ENCODE measurements at places on chromosomes 7 and 10.

DNA sequence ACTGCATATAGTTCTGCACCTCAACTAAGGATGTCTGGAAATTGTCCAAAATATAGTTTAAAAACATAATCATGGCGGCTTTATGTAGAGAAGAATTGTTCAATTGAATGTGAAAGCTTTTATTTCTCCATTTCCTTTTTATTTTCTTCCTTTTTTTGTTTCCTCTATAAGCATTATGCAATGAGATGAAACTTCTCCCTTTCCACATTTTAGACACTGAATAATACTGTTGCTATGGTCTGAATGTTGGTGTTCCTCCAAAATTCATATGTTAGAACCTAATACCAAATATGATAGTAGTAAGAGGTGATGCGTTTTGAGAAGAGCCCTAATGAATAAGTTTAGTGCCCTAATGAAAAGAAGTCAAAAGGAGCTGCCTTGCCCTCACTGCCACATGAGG is 175.0 kb downstream of the RNLS start:
- no peak for DNase-seq

GRCh38 chr7:135316648-135317313 is 83.1 kb downstream of the STRA8 start:
- no peak for DNase-seq

DNA sequence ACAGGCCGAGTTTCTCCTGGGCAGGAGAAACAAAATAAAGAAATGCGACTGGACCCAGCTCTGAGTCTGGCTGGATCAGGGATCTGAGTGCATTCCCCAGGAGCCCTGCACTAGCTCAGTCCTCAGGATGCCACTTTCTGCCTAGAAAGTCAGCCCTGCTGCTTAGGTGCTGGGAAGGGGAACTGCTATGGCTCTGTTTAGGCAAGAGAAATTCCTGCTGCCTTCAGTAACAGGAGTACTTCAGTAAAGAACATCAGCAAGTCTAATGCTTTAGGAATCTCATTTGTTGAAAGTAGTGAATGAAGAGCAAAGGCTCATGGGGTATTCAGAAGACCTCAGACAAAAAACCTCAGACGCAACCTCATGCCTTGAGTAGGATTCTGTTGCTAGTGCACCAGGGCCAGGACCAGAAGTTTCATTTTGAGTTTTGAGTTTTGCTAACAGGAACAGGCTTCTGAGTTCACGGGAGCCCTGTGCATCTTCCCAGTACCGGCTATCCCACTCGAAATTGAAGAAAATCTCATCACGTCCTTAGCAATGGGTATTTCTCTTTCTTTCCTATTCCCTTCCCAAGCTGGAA is 170.8 kb upstream of the CDCA7L start:
- DNase-seq, result no peak

DNA sequence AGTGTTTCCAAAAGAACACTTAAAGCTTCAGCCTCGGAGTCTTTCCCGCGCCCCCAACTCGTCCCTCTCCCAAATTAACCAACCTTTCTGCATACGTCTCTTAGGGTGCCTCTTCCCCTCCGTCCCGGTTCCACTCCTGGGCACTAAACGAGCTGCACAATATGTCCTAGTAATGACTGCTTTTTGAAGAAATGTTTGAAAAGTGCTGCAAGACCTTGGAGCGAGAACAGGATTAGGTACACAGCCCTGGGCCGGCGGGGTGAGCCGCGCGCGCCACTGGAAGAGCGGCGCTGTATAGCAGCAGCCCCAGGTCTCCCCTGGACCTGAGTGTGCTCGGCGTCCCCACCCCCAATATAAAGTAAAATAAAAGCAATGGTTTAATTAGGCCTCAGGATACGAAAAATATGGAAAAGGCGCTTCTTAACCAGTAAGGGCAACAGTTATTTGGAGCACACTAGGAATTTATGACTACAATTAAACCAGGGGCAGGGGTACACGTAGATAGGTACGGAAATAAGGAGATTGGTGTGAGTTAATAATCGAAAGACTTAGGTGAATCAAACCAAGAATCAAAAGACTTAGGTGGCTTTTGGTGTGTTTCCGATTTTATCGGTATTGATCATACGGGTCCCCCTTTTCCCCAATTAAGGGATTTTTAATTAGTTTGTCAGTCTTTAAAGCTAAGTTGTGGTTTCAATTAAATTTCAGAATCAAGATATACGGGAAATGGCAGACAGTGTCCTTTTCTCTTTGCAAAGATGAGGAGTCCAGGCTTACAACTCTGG is 1.9 kb downstream of the TET1 start:
- DNase-seq, result no peak

GRCh38 chr10:48340734-48341133 is 34.3 kb downstream of the MAPK8 start:
- no peak for DNase-seq

- no peak for DNase-seq
These were observed 112.2 kb upstream of the GALNT17 start for GRCh38 chr7:71019706-71020105.

DNA sequence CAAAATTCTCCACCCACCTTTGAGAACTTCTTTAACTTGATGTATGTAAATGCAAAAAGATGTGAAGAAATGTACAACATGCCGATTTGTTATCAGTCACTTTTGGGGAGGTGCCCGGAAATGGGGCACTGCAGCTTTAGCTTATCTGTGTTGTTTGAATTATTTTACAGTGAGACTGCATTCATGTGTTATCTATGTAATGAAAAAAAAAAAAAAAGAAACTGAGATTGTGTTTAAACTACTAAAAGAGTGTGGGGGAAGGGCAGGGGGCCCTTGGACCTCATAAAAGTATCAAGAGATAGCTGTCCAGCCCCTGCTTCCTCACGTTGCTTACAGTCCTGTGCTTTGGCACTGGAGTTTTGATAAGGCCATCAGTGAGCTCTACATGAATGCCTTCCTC is 259.4 kb downstream of the STK31 start:
- no peak for DNase-seq

DNA sequence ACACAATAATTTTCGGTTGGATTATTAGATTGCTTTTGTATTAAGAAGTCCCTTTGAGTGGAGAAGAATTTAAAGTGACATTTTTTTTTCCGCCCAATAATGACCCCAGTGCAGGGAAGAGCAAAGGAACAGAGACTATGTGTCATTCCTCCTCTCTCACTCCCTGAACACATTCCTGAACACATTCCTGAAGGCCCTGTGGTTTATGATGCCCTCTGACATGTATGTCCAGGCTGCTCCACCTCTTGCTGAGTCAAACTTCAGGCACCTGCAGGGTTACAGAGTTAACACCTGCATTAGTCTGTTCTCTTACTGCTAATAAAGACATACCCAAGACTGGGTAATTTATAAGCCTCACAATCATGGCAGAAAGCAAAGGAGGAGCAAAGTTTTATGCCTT is 704.0 kb upstream of the LRRN3 start:
- no peak for DNase-seq

DNA sequence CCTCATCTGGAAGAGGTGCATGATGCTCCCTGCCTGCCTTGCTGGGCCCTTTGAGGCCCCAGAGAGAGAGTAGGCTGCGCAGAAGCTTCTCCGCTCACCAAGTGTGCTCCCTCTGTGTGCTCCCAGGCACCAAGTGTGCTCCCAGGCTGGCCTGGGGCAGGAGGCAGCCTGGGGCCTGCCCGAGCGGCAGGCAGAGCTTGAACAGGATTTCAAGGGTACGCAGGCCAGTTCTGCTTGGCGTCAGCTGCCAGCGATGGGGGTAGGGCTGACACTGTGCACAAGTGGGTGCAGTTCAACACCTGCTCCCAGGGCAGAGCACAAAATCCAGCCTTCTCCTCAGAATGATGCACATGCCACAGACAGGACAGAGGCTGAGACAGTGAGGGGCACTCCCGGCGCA is 119.7 kb downstream of the FAM53B start:
- no peak for DNase-seq

GRCh38 chr7:99219185-99219767 is 11.4 kb upstream of the KPNA7 start:
- no peak for DNase-seq

- no peak for DNase-seq
These were observed 32.7 kb upstream of the ZPBP start for GRCh38 chr7:50125766-50126165.

GRCh38 chr10:132538790-132539421 is 1.3 kb downstream of the INPP5A start:
- no peak for DNase-seq

DNA sequence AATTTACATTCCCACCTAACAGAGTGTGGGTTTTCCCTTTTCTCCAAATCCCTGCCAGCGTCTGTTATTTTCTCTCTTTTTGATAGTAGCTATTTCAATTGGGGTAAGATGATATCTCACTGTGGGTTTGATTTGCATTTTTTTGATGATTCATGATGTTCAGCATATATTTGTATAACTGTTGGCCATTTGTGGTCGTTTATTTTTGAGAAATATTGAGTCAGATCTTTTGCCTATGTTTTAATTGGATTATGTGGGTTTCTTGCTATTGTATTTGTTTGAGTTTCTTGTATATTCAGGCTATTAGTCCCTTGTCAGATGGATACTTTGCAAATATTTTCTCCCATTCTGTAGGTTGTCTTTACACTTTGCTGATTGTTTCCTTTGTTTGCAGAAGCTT is 193.8 kb downstream of the ABCA13 start:
- no peak for DNase-seq

- DNase-seq, result no peak
These were observed 183.1 kb upstream of the SEMA3E start for GRCh38 chr7:83832009-83832408.

DNA sequence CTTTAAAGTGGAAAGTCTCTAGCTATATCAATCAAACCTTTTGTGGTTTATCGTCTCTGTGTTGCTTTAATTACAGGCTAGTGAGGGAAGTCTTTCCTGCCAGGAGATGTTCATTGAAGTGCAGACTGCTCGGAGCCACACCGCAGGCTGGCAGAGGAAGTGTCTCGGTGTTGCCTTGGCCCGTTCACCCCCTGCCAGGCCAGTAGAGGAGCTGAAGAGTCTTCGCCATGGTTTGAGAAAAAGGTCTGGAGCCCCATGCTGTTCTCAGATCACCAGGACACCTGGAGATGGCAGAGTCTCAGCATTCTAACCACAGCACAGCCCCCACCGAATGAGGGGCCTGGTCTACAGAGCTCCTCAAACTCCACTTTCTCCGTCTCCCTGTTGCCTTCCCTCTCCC is 275.9 kb upstream of the PLPP4 start:
- DNase-seq, result no peak

DNA sequence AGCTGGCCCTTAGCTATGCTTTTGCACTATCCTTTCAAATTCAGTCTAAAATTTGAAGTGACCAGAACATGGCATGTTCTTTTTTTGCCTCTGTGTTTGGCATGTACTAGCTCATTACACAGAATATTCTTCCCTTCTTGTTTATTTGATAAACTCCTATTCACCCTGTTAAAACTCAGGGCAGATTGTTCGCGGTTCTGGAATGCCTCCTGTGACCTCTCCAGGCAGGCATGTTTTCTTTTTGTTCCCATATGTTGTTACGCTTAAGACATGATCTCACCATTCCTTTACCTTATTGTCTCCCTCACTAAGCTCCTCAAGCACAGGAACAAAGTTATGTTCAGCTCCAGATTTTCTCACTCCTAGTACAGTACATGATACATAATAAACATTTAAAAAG is 181.7 kb downstream of the CCSER2 start:
- no peak for DNase-seq

- DNase-seq, result no peak
These were observed 4.8 kb downstream of the FSCN3 start for GRCh38 chr7:127598318-127598717.

- DNase-seq, result no peak
These were observed 50.3 kb downstream of the PIK3CG start for GRCh38 chr7:106915407-106915806.

DNA sequence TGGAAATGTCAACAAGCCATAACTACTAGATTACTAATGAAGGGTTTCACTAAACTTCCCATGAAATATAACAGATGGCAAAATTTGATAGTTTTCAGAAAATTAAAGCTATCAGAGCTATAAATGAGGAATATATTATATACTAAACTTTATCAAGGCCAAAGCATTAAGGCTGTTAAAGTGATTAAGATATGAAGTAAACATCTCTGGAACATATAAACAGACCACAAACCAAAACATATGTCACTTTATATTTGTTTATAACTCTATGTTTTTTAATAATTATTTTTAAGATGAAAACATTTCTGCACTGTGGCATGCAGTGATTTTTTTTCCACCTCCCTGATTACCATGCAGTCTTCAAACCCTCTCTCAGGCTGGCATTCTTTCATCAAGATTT is 120.2 kb downstream of the REEP3 start:
- DNase-seq, result no peak

DNA sequence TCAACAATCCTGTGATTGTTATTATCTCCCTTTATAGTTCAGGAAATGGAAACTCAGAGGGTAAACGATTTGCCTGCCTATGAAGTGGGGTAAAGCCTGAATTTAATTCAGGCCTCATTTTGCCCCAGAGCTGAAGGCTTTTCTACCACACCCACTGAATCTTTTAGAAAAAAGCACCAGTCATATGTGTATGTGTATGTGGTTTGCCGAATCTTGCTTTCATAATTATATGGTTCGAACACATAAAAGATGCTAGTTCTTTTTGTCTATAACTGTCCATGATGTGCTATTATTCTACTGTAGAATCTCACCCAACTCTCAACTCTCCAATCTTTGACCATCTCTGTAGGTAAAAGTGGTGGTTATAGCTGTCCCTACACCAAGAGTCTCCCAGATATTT is 83.6 kb downstream of the MYOF start:
- DNase-seq, result no peak
